Osteoblast (primary cell): ENCODE measurements at places on chromosomes 5 and 9. TPM values are rescaled to one million over a fixed set of nuclear protein-coding genes. Genes with fewer than 3 reads are reported as not detected.

CENPK gene
- total RNA-seq, result 8.5 and 11.9 TPM in 2 replicates

NDUFS4 gene
- 76.0 and 78.2 TPM in 2 replicates for total RNA-seq

TLE1 gene
- total RNA-seq, result 9.0 and 10.6 TPM in 2 replicates

PCDHGA6 gene
- 5.0 and 5.1 TPM in 2 replicates for total RNA-seq

ACTBL2 gene
- not detected in 2 replicates for total RNA-seq

ATP10B gene
- total RNA-seq, result not detected in 2 replicates

TMEM252 gene
- total RNA-seq, result not detected in 2 replicates

GFI1B gene
- under 0.01 TPM in 1 of 2 replicates, not detected in the other for total RNA-seq

ANKRD34B gene
- total RNA-seq, result not detected in 2 replicates

CARTPT gene
- not detected in 2 replicates for total RNA-seq

KCNMB1 gene
- total RNA-seq, result under 0.01 TPM in 2 replicates

FGF10 gene
- total RNA-seq, result 1.4 and 1.8 TPM in 2 replicates

SPINK1 gene
- not detected in 2 replicates for total RNA-seq

PCDHB11 gene
- 1.1 and 1.8 TPM in 2 replicates for total RNA-seq

MYOZ3 gene
- under 0.01 TPM in 1 of 2 replicates, not detected in the other for total RNA-seq

PDZD2 gene
- total RNA-seq, result 0.29 and 0.36 TPM in 2 replicates

WNK2 gene
- not detected in 2 replicates for total RNA-seq

ELOVL7 gene
- total RNA-seq, result under 0.01 TPM in 2 replicates

NMUR2 gene
- total RNA-seq, result not detected in 2 replicates

PHF24 gene
- under 0.01 TPM in 1 of 2 replicates, not detected in the other for total RNA-seq

AJM1 gene
- 0.88 and 1.1 TPM in 2 replicates for total RNA-seq

ENTPD2 gene
- total RNA-seq, result not detected in 2 replicates

PCDHA8 gene
- total RNA-seq, result 0.29 and 0.36 TPM in 2 replicates

EPB41L4A gene
- 0.59 and 0.72 TPM in 2 replicates for total RNA-seq

NACC2 gene
- total RNA-seq, result 25.3 and 32.9 TPM in 2 replicates

CSF2 gene
- not detected in 2 replicates for total RNA-seq

SREK1IP1 gene
- total RNA-seq, result 9.4 and 10.3 TPM in 2 replicates

AMBP gene
- not detected in 2 replicates for total RNA-seq

RPL35 gene
- total RNA-seq, result 1,644 and 1,645 TPM in 2 replicates

NSG2 gene
- total RNA-seq, result not detected in 2 replicates

ZNF782 gene
- total RNA-seq, result 5.4 and 8.5 TPM in 2 replicates

TAF1L gene
- total RNA-seq, result not detected in 2 replicates

FAM151B gene
- total RNA-seq, result 13.0 and 19.2 TPM in 2 replicates

TRAF1 gene
- 0.88 and 1.8 TPM in 2 replicates for total RNA-seq

FAT2 gene
- total RNA-seq, result 0.36 and 0.59 TPM in 2 replicates
